ENCODE measurements at places on chromosomes 3 and 15.

GRCh38 chr15:78069052-78069414 lies 8.5 kb downstream of the TBC1D2B start:
- no peak for DNase-seq

- no peak for DNase-seq
Observed at GRCh38 chr3:122189357-122189756, 5.9 kb downstream of the CASR start.

DNA sequence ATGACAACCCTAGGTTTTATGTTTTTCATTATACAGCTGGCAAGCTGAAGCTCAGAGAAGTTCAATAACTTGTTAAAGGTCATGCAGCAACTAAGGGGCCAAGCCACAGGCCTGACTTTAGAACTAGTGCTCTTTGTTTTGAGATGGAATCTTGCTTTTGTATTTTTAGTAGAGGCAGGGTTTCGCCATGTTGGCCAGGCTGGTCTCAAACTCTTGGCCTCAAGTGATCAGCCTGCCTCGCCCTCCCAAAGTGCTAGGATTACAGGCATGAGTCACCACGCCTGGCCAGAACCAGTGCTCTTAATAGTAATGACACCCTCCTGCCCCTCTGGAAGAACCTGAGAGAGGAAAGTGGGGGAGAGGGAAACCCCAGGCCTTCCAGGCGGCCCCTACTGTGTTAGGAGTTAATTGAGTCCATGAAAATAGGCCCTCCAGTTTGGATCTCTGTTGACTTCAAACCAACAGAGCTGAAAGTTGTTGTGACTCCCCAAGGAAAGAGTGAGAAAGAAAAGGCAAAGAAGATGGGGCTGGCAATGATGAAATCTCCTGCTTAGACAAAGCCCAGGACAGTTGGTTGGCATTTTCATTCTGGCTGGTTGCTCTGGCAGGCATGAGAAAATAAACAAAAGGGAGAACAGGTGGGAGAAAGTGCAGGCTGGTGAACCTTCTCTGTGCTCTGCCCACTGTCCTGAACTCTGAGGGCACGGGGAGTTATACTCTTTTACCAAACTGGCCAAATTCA lies 3.6 kb upstream of the PRRT3 start:
- DNase-seq: no peak

- DNase-seq: peak; percentile 66
Observed at GRCh38 chr15:89192136-89192535, 29.2 kb downstream of the RLBP1 start.

- no peak for DNase-seq
Observed at GRCh38 chr3:115928376-115928775, 305.1 kb downstream of the GAP43 start.

DNA sequence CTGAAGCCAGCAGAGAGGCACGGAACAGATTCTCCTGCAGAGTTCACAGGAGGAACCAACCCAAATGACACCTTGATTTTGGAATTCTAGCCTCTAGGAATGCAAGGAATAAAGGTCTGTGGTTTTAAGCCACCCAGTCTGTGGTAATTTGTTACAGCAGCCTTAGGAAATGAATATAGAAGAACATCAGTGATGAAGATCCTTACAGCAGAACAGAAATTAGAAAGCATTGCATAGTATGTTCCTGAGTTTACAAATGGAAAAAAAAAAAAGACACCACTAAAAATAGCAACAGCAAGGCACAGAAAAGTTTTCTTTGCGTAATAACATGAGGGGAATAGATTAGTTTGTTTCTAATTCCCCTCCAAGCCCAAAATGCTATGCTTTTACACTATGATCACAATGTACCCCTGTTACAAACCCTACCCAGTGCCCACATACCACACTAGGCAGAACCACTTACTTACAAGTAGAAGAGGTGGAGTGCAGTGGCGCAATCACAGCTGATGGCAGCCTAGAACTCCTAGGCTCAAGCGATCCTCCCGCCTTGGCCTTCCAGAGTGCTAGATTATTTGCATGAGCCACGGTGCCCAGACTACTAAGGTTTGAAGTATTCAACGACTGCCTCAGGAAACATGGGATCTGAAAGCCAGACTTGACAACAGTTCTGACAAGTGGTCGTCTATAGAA lies 84.3 kb downstream of the SHQ1 start:
- no peak for DNase-seq

DNA sequence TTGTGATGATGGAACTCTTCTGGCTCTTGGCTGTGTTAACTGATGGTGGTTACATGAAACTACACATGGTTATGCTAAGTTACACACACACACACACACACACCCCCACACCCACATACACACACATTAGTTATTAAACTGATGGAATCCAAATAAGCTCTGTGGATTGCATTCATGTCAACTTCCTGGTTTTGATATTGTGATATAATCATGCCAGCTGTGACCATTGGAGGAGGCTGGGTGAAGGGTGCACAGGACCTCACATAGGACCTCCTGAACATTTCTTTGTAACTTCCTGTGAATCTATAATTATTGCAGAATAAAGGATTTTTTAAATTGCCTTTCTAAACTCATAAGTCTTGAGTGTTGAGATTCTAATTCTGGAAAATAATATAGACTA lies 58.9 kb upstream of the LIMD1 start:
- no peak for DNase-seq

GRCh38 chr3:101049532-101049931 lies 56.3 kb upstream of the ABI3BP start:
- DNase-seq: no peak

DNA sequence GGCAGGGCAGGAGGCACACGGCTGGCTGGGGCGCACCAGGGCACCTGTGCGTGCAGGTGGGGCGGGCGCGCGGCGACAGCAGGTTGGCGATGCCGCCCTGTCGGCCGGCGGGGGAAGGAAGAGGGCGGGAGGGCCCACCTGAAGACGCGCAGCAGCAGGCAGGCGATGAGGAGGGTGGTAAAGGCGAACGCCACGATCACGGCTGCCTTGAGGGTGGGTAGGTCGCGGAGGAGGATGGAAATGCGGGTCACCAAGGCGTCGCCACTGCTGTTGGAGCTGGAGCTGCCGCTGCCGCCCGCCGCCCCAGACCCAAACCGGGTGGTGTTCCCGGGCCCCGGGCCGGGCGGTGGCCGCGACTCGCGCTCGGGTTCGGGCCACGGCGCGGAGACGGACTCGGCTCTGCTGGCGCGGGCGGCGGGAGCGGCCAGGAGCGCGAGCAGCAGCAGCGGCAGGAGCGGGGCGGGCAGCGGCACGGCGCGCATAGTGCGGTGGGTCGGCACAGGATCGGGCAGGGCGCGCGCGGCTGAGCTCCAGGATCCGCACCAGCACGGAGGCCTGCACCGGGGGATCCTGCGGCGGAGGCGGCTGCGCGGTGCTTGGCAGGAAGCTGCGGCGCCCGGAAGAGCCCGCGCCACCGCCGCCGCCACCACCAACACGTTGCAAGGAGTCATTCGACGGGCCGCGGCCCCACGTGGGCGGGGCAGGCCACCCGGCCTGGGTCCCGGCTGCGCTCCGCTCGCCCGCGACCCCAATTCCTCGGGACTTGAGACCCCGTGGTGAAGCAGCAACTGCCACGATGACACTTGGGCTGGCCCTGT lies at the start of gene FAM174B:
FAM174B (minus strand) TSS at position 598 of the 818 bp plus-strand sequence.
- DNase-seq: no peak

DNA sequence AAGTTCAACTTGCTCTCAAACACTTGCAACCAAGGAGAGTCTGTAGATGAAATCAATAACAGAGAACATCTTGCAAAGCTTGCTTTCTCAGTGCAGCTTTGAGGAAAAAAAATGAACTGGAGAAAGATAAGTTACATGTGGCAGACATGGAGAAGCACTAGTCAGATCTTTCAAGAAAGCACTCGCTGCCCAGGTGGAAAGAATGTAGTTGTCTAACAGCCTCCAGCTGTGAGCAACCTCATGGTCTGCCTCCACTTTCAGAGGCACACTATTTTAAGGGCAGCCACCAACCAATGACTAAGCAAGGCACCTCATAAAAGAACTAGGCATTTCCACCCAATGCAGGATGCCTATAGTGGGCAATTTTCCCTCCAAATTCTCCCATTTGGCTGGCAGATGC lies 125.4 kb upstream of the CPNE4 start:
- DNase-seq: no peak

- DNase-seq: no peak
Observed at GRCh38 chr15:93477188-93477587, 388.2 kb upstream of the RGMA start.

DNA sequence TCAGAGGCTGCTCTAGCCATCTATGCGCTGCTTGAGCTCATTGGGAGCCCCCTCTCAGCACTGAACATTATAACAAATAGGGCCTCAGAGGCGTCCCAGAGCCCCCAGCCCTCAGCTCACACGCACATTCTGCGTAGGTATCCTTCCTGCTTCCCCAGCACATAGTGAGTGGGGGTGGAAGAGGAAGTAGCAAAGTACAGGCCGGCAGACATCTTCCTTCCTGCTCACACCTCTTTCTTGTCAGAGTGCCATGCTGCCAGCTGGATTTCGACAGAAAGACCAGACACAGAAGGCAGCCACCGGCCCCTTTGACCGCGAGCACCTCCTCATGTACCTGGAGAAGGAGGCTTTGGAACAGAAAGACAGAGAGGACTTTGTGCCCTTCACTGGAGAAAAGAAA lies 16.6 kb downstream of the TMOD2 start:
- no peak for DNase-seq

GRCh38 chr3:126245811-126246727 lies 65.7 kb upstream of the ALDH1L1 start:
- no peak for DNase-seq

DNA sequence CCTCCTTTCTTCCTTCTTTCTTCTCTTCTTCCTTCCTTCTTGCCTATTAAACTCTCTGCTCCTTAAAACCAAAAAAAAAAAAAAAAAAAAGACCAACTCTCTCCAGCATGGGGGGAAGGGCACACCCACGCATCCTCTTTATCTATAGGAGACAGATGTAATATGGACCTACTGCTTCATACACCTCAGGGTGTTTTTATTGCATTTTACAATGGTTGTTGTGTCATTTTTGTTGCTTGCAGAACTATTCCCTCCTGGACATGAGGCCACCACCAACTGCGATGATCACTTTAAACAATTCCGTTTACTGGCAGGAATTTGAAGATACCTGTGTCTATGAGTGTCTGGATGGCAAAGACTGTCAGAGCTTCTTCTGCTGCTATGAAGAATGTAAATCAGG lies 561.4 kb downstream of the GABRG3 start:
- no peak for DNase-seq

GRCh38 chr3:183381179-183381578 lies 47.2 kb downstream of the MCF2L2 start:
- DNase-seq: no peak

- no peak for DNase-seq
Observed at GRCh38 chr3:42177801-42178150, 86.6 kb downstream of the TRAK1 start.

- DNase-seq: no peak
Observed at GRCh38 chr3:159896543-159896942, 92.1 kb upstream of the IL12A start.

DNA sequence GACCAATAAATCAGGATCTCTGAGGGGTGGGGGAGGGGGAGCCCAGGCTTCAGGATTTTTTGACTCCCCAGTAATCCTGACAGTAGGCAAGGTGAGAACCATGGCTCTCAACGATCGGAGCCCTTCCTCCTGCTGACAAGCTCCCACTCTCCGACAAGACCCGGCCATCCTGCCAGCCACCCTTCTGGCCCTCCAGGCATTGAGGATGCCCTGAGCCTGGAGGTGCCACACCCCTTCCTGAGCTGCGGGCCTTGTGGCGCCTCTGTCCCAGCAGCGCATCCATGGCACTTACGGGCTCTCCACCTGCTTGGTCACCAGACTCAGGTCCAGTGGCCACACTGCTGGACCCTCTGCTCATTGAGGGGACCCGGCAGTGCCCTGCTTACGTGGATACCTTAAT lies 46.0 kb downstream of the MGLL start:
- no peak for DNase-seq

DNA sequence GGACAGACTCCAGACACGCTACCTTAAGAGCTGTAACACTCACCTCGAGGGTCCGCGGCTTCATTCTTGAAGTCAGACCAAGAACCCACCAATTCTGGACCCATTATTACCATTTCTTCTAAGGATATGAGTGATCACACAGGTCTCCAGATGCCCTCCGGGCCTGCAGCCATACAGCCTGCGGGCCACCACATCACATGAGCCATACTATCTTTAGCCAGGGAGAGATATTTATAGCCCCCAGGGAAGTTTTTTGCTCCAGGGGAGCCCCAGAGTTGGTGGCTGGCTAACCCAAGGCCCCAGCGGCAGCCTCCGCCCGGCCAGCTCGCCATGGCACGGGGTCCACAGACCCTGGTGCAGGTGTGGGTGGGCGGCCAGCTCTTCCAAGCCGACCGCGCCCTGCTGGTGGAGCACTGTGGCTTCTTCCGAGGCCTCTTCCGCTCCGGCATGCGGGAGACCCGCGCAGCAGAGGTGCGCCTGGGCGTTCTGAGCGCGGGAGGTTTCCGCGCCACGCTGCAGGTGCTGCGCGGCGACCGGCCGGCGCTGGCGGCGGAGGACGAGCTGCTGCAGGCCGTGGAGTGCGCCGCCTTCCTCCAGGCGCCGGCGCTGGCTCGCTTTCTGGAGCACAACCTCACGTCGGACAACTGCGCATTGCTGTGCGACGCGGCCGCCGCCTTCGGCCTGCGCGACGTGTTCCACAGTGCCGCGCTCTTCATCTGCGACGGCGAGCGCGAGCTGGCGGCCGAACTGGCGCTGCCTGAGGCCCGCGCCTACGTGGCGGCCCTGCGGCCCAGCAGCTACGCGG lies at the start of gene KBTBD13:
KBTBD13 (plus strand) TSS at position 261 of the 805 bp plus-strand sequence; CDS start at position 331, 70 bp downstream.
- no peak for DNase-seq

DNA sequence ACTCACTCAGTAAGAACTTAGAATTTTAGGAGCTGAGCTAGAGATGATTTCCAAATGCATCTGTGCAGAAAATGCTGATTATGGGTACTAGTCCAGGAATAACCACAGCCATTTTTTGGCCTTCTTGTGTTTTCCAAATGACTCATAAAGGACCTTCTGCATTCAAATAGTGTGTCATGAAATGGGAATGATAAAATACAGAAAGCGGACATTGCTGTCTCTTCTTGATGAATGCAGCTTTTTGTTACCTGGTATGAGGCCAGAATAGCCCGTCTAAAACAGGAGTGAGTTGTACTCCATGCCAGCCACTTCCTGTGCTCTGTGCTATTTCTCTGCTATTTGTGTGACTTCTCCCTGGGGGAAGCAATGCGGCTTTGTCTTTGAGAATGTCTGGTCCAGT lies 20.5 kb upstream of the FRMD5 start:
- no peak for DNase-seq

GRCh38 chr15:72781631-72782030 lies 1.9 kb downstream of the ADPGK start:
- DNase-seq: no peak

DNA sequence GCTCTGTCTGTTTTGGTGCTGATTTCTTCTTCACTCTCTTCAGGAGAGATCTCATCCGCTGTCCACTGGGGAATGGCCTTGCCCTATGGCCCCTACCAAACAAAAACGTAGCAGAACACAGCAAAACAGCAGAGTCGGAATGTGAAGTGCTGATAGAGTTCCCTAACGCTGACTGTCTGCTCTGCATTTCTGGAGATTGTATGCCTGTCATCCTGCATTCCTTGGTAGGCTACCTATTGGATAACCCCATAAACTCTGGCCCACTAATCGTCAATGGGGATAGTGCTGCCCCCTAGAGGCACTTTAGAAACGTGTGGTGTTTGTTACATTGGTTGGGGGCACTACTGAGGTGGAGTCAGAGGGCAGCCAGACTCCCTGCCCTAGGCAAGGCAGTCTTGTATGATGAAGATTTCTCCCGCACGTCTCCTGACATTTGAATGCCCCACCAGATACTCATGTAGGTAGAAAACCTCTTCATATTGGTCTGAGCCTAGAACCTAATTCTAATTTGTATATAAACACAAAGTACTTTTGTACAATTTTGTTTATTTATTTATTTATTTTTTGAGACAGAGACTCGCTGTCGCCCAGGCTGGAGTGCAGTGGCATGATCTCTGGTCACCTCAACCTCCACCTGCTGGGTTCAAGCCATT lies 15.6 kb upstream of the MAGEF1 start:
- DNase-seq: no peak
